ENCODE measurements at places on chromosomes 16 and 17.
A peak's percentile ranks its signal among the peaks of the same experiment; 100 is the strongest.

DNA sequence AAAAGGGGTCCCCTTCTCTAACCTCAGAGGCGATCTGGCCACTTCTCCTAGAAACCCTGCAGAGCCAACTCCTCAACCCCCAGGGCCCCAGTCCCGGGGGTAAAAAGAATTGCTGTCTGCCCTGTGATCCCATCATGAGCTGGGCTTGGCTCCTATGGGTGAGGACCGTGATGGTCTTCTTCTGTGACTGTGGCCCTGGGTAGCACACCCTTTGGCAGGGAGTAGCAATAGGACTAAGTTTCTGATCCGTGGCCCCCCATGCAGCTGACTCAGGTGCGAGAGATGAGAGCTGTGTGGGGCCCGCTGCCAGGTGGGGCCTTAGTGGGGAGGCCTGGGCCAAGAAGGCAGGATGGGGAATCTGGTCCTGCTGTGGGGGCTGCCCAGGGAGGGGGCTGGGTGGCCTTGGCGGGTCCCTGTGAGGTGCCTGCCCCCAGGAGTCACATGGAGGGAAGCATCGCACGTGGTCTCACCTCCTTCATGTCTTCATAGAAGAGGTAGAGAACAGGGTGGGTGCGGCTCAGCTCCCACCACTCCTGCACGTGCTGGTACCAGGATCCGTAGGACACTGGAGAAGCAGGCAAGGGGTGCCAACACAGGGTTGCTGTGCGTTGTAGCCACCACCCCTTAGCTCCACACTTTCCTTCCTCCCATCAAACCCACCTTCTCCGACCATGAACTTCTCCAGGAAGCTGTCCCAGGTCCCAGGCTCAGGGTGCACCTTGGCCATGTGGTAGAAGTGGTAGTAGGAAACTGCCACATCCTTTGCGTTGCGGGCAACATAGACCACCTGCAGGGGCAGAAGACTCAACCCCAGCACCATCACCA lies 3.3 kb downstream of the SULT1A1 start:
- DNase-seq: no peak

DNA sequence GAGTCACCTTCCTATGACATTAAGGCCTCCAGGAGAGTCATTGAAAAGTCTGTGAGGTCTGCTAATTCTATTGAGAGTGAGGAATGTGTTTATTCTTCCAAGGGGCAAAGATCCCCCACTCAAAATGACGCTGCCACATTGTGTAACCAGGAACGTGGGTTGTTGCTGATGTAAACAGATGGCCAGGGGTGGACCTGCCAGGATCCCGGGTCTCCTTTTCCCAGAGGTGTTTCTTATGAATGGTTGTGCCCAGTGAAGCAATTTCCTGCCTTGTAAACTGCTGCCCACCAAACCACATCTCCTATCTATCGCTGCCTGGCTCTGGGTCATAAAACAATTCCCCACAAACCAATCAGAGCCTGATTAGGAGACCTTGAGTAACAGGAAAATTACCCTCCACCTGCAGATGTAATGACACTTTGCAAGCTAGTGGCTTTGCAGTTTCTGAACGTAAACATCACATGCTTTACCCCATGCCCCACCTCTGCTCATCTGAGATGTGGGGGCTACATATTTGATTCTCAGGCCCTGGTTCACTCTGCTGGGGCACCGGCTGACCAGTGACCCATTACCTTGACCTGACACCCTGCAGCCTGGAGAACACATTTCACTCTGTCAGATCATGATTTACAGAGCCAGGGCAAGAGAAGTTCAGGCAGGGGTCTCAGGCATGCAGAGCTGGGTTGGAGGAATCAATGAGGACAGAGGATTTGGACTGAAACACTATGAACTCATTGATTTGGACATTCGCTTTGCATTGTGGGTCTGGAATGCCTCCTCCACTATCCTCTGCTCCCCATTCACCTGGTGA lies 33.1 kb upstream of the DDX52 start:
- peak; percentile 37 for DNase-seq

DNA sequence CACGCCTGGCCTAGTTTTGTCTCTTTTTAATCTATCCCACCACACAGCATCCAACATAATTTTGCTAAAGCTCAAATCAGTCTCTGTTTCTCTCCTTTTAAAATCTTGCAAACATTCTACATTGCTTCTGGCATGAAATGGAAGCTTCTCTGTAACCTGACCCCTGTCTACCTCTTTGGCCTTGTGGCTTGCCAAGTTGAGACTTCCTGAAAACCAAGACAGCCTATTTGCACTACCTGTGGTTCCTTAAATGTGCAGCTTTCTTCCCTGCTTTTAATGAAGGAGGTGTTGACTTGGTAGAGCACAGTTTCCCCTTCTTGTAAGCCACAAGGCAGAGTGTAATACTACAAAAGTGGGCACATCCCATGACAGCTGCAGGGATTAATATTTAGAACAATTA lies 6.0 kb upstream of the CCL3 start:
- DNase-seq: no peak

DNA sequence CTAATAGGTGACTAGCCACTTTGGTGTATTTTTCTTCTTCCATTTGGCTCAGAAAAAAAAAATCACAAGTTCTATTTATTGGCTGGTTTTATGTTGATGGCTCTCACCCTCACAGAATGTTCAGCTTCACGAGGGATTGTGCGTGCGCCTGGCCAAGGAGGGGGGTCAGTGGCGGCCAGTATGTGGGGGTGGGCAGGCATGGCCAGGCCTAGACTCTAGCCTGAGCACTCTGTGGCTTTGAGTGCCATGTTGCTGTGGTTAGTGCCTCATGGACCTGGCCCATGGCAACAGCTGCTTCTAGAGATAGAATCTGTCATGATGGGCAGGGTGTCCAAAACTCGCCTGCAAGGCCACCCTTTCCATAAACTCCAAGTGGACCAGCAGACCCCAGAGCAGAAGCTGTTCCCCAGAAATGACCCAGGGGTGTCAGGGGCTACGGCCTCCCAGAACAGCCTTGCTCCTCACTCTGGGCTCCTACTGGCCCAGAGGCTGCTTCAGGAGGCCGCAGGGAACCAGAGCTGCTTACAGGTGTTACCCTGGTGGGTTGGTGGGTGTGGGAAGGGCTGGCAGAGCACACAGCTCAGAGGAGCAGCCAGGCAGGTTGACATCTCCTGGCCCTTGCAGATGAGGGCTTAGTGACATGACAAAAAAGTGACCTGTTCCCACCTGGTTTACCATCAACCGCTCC lies 124.9 kb downstream of the SOCS1 start:
- no peak for DNase-seq
